ENCODE measurements at places on chromosomes 16 and 17. TPM values are rescaled to one million over a fixed set of nuclear protein-coding genes. Genes with fewer than 3 reads are reported as not detected.
A peak's percentile ranks its signal among the peaks of the same experiment; 100 is the strongest.

- no peak for DNase-seq
Measured at GRCh38 chr17:28577466-28577824, 750 bp upstream of the ALDOC start.

DNA sequence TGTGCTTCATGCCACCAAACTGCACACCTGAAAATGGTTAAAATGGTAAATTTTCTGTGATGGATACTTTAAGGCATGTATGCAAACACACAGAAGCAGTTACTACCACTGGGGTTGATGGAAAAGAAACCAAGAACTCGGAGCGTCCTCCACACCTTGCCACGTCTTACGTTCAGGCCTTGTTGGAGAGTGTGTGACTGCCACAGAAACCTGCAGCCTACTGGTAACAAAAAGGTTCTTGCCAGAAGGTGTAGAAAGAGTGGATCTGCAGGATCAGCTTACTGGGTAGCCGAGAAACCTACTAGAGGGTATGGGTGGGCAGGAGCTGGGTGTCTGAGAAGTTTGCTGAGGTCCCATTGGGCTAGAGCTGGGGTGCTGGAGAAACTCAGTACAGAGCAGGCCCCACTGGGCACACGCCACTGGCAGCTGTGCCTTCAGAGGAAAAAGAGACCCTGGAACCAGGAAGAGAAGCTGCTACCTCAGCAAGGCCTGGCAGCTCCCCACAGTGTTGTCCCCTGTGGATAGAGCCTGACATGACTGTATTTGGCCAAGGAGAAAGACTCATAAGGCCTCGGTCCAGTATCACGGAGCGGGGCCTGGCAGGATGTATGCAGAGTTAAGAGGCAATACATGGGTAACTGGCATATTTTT, 204.6 kb downstream of the SEC14L1 start:
- DNase-seq, result no peak

Gene KRT9
- not detected for total RNA-seq

Gene AIPL1
- not detected for total RNA-seq

- DNase-seq, result no peak
Measured at GRCh38 chr17:31537565-31538011, 146.1 kb downstream of the RAB11FIP4 start.

- no peak for DNase-seq
Measured at GRCh38 chr17:13638855-13639458, 37.2 kb upstream of the HS3ST3A1 start.

Gene NDUFB10
- 390 TPM for total RNA-seq

DNA sequence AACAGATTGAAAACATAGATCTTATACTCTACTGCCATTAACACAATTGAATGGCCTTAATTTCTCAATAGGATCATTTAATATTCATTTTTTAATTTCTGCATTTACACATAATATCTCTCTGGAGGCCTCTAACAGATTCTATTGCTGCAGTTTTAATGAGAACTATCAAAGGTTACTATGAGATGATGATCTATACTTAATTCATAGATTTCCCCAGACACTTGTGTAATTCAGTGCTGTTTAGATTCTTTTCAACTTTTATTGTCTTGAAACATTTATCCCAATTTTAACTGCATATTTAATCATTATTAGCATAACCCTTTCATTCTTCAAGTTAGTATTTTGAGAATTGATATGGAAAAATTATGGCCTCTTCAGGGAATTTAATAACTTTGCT, 1056.5 kb upstream of the CDH8 start:
- no peak for DNase-seq

- no peak for DNase-seq
Measured at GRCh38 chr16:46832757-46833459, 1.9 kb upstream of the C16orf87 start.

Gene BAIAP3
- 3.8 TPM for total RNA-seq

Gene NPIPB13
- 3.2 TPM for total RNA-seq

- no peak for DNase-seq
Measured at GRCh38 chr16:69476920-69477443, 52.6 kb downstream of the CYB5B start.

- no peak for DNase-seq
Measured at GRCh38 chr16:27827765-27828164, 235.7 kb downstream of the GSG1L start.

- DNase-seq, result no peak
Measured at GRCh38 chr17:27630607-27631410, at the start of gene LGALS9. Gene LGALS9 (plus strand): TSS chr17:27631188. CDS start chr17:27631266, 78 bp downstream.

Gene SLC12A4
- 121 TPM for total RNA-seq

Gene C17orf75
- 21.6 TPM for total RNA-seq

DNA sequence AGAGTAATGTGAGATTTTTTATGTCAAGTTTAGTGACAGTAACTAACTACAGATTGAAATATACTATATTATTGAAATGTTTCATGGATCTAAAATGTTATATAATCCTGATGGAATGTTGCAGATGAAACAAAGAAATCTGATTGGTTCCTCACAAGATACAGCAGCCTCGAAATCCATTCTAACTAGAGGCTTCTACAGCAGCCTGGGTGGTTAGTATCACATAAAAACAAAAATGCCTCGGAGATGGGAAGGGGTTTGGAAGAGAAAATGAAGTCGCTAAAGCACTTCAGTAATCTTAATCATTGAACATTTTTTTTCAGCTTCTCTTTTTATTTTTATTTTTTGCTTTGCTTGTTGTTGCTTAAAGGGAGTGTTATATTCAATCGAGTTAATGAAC, 75.2 kb downstream of the TANC2 start:
- no peak for DNase-seq

DNA sequence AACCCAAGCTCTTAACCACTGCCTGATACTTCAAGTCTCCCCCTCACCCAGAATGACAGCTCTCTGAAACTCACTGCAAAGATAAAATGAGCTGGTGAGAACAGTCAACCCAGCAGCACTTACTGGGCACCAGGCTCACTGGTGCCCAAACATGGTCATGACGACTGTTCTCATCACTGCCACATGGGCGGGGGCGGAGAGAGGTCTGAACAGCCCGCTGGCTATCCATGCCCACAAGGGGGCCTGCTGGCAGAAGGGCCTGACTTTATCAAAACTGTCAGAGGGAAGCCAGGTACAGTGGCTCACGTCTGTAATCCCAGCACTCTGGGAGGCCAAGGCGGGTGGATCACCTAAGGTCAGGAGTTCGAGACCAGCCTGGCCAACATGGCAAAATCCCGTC, 4.0 kb downstream of the MYBBP1A start:
- DNase-seq, result no peak

DNA sequence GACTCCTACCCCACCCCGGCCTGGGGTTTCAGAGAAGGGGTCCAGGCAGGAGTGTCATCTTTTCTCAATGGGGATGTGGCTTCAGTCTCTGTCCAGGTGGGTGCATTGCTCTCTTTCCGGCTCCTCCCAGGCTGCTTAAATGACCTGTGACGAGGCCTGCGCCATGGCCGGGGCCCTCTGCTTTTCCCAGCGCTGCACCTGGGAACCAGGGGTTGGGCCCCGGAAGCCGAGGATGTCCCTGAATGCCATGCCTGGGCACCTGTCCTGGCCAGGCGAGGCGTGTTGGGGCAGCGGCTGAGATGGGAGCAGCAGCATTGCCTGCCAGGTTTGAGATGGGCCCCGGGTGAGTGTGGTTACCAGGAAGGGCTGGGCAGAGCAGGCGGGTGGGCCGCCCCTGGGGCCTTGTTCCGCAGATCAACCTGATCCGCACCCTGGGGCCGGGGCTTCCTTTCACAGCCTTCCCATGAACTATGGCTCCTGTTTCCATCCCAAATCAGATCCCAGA, 147.4 kb downstream of the SEC14L1 start:
- no peak for DNase-seq

- DNase-seq, result no peak
Measured at GRCh38 chr17:50558581-50558940, 2.0 kb upstream of the CACNA1G start.

- DNase-seq, result peak; percentile 82
Measured at GRCh38 chr16:9159839-9160550, 68.6 kb downstream of the HAPSTR1 start.

DNA sequence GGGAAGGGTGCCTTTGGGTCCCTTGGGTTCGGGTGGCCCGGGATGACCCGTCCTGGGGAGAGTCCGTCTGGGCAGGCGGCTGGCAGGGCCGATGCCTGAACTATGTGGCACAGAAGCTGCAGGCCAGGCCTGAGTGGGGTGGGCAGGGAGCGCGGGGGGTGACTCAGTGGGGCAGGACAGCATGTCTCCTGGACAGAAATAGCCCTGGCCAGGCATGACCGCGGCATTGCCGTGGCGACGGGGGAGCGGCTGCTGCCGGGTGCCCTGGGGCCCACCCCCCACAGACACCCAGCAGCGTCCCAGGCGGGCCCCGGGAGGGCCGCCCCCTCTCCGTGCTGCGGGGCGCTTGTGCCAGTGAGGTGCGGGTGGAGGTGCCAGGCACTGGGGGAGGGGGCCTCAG, 1.8 kb upstream of the C1QTNF8 start:
- peak; percentile 90 for DNase-seq

GRCh38 chr17:82687871-82688270, 10.6 kb downstream of the RAB40B start:
- no peak for DNase-seq

Data from cardiac septum (tissue), 1 donor.